ENCODE measurements at places on chromosomes 4 and X. TPM values are rescaled to one million over a fixed set of nuclear protein-coding genes. Genes with fewer than 3 reads are reported as not detected.

The LNX1 gene
- not detected for total RNA-seq

The RBMX gene
- total RNA-seq = 278 TPM

GRCh38 chr4:176969011-176969410, 176.3 kb upstream of the VEGFC start:
- H3K4me3 ChIP-seq = no peak overlapping the region
- no peak overlapping the region for H3K27ac ChIP-seq
- H3K36me3 ChIP-seq = no peaks in the 10 kb centered on the region
- H3K27me3 ChIP-seq = peaks cover 2% of the 10 kb centered on the region
- DNase-seq = no peak
- no peaks in the 10 kb centered on the region for H3K4me1 ChIP-seq

The TMEM154 gene
- total RNA-seq = 20.4 TPM

The FGD1 gene
- total RNA-seq = 0.38 TPM

GRCh38 chr4:119032921-119033685, 102.5 kb upstream of the MYOZ2 start:
- no peak for DNase-seq
- no peaks in the 10 kb centered on the region for H3K27me3 ChIP-seq
- H3K36me3 ChIP-seq = no peaks in the 10 kb centered on the region
- H3K4me1 ChIP-seq = peaks cover 3% of the 10 kb centered on the region
- H3K27ac ChIP-seq = no peak overlapping the region

- no peak overlapping the region for H3K27ac ChIP-seq
- H3K4me1 ChIP-seq = peaks cover 4% of the 10 kb centered on the region
- H3K4me3 ChIP-seq = no peak overlapping the region
- no peak for DNase-seq
These were observed 161.6 kb upstream of the PGRMC2 start for GRCh38 chr4:128449251-128449650.

GRCh38 chrX:103517246-103517645, 2.0 kb downstream of the RAB40A start:
- H3K27ac ChIP-seq = no peak overlapping the region
- no peaks in the 10 kb centered on the region for H3K36me3 ChIP-seq
- H3K27me3 ChIP-seq = no peaks in the 10 kb centered on the region
- H3K4me3 ChIP-seq = no peak overlapping the region
